H1 (cell line): ENCODE measurements at places on chromosomes 11 and 22. TPM values are rescaled to one million over a fixed set of nuclear protein-coding genes. Genes with fewer than 3 reads are reported as not detected.

GRCh38 chr11:113531575-113532451, 56.6 kb upstream of the DRD2 start:
- no peak for DNase-seq

DNA sequence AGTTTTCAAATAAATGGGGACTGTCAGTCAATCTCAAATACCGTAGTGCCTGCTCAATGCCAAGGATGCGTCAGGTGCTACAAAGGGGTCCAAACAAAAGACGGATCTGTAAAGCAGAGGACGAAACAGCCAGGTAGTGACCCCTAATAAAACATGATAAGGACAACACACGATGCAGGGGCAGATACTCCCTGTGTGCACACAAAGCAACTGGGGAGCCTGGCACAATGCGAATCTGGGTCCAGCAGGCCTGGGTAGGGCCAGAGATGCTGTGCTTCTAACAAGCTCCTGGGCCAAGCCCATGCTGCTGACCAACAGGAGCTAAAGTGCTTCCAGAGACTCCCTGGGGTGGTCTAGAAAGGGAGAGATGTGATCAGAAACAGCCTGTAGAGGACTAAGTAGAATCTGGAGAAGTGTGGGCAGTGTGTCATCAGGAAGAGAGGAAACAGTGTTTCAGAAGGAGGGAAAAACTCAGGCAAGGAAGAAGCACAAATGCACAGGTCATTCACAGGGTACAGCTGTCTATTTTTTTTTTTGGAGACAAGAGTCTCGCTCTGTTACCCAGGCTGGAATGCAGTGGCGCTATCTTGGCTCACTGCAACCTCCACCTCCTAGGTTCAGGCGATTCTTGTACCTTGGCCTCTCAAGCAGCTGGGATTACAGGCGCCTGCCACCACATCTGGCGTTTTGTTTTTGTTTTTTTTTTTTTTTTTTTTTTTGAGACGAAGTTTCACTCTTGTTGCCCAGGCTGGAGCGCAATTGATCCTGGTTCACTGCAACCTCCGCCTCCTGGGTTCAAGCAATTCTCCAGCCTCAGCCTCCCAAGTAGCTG, 74.5 kb downstream of the MICAL3 start:
- no peak for DNase-seq

DNA sequence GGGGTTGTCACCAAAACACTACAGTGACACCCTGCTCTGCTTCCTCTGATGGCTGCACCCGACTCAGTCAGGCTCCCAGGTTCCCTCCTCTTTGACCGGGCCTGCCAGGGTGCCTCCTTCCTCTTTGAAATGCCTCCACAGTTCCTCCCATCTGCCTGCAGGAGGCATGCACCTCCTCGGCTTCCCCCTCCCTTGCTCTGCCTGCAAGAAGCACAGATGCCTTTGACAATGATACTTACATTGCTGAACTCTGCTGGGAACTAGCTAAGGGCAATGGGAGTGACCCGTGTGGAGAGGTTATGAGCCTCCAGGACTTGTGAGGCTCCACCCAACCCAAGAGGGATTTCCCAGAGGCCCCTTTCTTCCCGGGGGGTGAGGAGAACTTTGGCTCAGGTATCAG, 674.1 kb downstream of the OPCML start:
- DNase-seq, result peak; percentile 61

GRCh38 chr11:108508653-108509593, 10.7 kb upstream of the POGLUT3 start:
- no peak for DNase-seq

DNA sequence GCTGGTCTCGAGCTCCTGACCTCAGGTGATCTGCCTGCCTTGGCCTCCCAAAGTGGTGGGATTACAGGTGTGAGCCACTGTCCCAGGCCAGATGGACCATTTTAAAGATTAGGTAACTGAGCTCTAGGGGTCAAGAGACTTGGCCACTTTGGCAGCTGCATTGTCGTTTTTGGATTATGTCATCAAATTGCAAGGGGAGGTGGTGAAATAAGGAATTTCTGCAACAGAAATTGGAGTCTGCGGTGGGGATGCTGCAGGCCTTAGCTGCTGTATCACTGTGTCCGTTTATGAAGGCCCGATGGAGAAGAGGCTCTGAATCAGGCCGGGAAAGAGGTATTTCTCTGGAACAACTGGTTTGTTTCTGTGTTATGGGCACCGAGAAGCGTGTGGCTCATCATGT, 34.6 kb downstream of the PTPRJ start:
- no peak for DNase-seq

- peak; percentile 69 for DNase-seq
Observed at GRCh38 chr22:24521791-24522245, 26.7 kb downstream of the UPB1 start.

DNA sequence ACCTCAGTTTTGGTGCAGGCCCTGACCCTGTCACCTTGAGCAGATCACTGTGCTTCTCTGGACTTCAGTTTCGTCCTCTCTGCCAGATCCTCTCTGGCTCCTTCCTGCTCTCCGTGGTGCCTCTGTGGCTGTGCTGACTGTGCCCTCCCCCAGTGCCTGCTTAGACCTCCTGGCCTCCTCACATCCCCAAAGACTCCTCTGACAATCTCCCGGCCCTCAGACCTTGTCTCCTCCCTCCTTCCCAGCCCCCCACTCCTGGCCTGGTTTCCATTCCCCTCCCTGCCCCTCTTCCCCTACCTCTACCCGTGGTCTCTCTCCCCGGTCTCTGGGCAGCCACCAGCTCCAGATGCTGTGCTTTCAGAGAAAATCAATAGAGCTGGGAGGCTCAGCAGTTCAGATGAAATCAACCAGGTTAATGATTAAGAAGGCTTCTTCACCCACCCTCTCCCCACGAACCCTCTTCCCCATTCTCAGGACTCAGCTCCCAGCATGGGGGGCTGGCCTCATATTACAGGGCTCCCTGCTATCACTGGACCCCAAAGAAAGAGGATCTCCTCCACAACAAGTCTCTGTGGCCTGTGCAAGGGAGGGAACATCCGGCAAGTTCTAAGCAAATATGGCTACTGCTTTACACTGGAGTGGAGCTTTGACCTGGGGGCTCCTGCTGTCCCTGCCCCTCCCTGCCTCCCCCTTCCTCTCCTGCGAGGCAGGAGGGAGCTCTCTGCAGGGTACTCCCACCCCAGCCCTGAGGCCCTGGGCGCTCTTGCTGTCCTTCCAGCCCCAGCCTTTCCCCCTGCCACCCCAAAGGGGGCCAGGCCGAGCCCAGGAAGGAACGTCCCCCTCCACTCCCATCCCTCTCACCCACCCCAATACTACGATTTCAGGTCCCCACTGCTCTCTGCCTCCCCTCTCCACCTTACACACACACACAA, 8.5 kb downstream of the BACE1-AS start:
- DNase-seq, result no peak

DNA sequence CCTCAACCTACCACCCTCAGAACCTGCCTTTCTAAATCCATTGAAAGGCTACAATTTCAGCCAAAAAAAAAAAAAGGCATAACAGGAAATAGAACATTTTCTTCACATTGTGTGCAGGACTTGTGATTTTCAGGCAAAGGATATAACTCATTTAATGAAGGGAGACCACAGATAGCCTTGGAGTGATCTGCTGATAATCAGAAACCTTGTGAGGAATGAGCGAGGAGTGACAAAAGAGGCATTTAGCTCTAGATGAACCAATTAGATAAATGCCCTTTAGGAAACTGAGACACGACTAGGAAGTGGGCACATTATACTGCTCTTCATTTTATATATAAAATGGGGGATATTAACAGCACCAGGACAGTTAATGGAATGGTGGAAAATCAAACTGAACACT, 216.5 kb upstream of the GRIA4 start:
- DNase-seq, result no peak

DNA sequence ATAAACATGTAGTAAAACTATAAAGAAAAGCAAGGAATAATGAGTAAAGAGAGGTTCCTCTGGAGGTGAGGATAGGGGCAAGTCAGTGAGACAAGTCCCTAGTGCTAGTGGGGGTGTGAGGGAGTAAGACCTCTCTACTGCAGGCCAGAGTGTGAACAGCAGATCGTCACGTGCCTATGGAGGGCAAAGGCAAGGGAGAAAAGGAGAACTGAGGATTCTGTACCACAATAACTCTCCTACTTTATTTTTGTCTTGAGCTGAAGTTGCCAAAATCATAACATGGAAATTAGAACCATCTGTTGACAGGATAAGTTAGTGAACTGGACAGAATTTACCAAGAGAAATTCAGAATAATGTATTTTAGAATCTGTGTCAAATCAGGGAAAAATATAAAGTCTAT, 77.6 kb downstream of the ENTHD1 start:
- DNase-seq, result no peak

DNA sequence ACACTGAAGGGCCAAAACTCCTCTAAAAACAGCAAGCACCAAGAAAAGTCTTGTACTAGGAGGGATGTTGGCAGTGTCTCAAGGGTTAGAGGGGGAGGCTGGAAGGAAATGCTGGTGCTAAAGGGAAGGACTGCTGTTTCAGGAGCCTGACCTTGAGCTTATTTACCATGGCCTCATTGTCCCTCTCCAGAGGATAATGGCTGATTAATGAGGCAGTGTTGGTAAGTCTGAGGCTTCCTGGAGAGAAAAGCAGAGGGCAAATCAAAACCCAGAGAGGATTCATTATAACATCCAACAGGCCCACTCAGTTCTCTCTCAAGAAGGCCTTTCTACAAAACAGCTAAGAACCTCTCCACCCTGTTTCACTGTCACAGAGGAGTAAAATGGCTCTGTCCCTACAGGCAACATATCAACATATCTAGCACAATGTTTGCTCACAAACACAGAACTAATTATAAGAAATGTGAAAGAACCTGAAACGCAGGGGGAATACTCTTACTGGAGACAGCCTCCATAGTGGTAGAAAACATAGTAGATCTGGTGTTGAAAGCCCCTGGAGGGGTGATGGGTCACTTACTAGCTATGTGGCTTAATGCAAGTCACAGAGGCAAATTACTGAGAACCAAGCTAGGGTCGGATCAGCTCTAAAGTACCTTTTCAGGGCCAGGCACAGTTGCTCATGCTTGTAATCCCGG, 31.4 kb downstream of the NUMA1 start:
- DNase-seq, result no peak

GRCh38 chr11:33505093-33505492, 195.5 kb downstream of the C11orf91 start:
- DNase-seq, result no peak

DNA sequence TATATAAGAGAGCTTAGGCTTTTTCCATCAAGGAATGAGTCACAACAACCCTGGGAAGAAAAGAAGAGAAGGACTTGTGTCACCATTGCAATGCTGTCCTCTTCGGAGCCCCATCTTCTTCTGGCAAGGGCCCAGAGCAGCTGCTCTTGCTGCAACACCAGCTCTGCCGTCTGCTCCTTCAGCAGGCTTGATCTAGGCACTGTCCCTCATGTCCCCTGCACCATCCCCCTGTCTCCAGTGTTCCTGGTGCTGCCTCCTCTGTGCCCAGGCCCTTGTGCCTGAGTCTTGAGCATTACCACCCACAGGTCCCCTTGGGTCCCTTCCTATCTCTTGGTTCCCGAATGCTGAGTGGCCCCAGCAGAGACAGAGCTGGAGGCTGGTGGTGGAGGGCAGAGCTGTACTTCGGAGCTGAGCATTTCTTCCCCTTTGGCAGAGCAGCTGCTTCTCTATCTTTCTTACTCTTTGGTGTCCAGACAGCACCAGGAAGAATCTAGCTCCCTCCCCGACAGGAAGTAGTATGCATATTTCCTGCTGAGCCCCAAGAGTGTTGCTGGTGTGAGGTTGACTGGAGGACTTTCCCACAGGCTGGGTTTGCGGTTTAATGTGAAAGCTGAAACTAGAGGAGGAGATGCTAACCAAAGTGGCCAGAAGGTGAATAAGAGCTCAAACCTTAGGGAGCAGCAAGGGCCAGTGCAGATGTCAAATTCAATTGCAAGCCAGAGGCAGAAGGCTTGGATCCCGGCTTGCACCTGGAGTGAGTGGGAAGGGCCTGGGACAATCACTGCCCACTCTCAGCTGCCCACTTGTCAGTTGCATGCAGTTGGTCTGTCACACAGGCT, 27.8 kb downstream of the WEE1 start:
- no peak for DNase-seq

DNA sequence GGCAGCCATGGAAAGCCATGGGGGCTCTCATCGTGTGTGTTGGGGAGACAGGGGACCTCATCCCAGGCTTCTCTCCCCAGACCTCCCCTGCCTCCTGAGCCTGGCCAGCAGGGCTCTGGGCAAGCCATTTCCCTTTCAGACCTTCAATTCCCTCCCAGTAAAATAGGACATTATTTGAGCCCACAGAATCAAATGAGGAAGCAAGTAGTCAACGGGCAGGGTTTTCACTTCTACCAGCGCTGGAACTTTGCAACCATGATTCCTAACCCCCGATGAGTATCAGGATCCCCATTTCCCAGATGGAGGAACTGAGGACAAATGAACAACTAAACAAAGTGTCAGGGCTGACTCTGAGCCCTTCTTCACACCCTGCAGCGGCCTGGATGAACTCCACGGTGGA, 48.9 kb upstream of the TCF20 start:
- DNase-seq, result no peak

- no peak for DNase-seq
Observed at GRCh38 chr11:65968600-65969482, 7.3 kb downstream of the SART1 start.

The PAMR1 gene
- 6.9 and 7.3 TPM in 2 replicates for polyA plus RNA-seq

The RTN4R gene
- polyA plus RNA-seq, result 41.3 and 51.5 TPM in 2 replicates

The OSM gene
- not detected in 2 replicates for polyA plus RNA-seq

The CHRNA10 gene
- 0.68 and 0.97 TPM in 2 replicates for polyA plus RNA-seq

The SCO2 gene
- polyA plus RNA-seq, result 2.0 and 2.5 TPM in 2 replicates

The FAM118A gene
- 8.5 and 13.9 TPM in 2 replicates for polyA plus RNA-seq
